ENCODE measurements at places on chromosomes 1 and 21. TPM values are rescaled to one million over a fixed set of nuclear protein-coding genes. Genes with fewer than 3 reads are reported as not detected.

ADAM30 gene
- polyA plus RNA-seq = not detected

ISG20L2 gene
- 47.8 TPM for polyA plus RNA-seq

EFNA1 gene
- polyA plus RNA-seq = 70.3 TPM

PROX1 gene
- 8.4 TPM for polyA plus RNA-seq

CGN gene
- polyA plus RNA-seq = 48.4 TPM

GPR37L1 gene
- 0.06 TPM for polyA plus RNA-seq

B3GALT5 gene
- polyA plus RNA-seq = 1.6 TPM

Measured in left renal cortex interstitium (tissue), 4 donors.